ENCODE measurements at places on chromosomes 1 and 21. TPM values are rescaled to one million over a fixed set of nuclear protein-coding genes. Genes with fewer than 3 reads are reported as not detected.

DNA sequence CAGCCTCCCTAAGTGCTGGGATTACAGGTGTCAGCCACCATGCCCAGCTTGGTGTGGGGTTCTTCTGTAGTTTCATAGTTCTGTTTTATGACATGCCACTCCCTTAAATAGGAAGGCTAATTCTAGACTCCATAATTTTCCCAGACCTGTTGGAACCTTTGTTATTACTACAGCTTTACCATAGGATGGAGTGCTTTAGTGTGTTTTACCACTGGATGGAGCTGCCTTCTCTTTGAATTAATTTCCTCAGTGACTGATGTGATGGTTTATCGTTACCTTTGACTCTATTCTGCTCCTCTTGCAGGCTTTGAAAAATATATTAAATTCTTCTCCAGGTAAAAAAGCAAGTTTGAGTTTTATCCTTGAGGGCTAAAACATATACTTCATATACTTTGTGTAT, 84.6 kb upstream of the NEK7 start:
- no peak for DNase-seq

GRCh38 chr1:6500544-6501278, 9.2 kb upstream of the PLEKHG5 start:
- no peak for DNase-seq

DNA sequence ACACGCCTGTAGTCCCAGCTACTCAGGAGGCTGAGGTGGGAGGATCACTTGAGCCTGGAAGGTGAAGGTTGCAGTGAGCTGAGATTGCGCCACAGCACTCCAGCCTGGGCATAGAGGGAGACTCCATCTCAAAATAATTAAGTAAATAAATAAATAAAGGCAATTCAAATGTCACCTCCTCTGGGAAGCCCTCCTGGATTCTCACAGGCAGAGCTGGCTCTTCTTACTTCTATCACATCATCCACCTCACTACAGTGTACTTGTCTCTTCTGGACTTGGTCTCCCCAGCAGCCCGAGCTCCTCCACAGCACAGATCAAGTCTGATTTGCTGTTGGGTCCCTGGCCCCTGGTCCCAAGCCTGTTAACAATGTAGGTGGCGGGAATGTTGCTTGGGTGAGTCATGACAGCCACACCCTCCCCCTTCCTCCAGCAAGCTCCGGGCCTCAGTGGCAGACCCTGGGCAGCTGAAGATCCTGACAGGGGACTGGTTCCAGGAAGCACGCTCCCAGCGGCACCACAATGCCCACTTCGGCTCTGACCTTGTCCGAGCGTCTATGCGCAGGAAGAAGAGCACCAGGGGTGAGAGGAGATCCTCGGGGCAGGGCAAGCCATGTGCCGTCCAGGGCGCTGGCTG, 5.3 kb downstream of the SYTL1 start:
- no peak for DNase-seq

DNA sequence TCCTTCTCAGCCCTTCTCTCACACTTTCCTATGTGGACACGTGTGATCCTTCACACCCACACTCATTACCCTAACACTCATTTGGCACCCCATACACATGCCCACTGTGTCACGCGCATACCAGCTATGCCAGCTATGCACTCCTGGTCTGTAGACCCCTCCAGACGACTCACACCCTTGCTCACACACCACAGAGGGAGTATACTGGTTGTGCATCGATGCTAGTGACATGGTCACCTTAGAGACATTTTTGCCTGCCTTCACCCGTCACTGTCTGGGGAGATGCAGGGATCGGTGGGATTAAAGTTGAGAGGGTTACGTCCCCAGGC, 8.3 kb upstream of the PPM1J start:
- no peak for DNase-seq

- DNase-seq, result no peak
These were observed 12.0 kb downstream of the SETD4 start for GRCh38 chr21:36048357-36048756.

DNA sequence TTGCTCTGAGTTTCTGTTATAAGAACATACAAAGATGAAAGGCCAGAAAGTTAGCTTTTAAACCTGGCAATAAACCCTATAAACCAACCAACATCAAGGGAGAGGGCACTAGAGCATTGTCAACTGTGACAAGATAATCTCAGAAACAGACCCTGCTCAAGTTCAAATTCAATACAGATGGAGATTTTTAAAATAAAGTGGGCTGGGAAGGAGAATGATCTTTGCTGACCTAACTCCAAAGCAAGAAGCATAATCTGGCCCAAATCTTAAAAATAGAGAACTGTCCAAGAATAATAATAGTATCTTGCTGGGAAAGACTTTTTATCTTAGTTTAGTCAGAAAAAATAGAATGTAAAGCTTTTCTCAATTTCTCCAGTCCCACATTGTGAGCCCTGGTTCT, 485.5 kb downstream of the DISC1 start:
- no peak for DNase-seq

DNA sequence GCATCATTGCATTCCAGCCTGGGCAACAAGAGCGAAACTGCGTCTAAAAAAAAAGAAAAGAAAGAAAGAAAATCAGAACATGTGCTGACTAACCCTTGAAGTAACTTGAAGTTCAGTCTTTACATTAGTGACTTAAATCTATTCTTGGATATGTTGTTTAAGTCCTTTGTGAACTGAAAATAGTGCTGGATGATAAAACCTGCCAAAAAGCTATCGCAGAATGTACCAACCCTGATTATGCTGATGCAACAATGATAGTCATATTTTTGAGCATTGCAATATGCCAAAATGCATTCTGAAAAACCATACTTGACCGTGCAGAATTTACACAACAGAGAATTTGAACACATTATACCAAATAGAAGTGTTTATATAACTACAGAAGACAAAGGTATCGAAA, 30.7 kb downstream of the SHISAL2A start:
- DNase-seq, result no peak

TTLL7 gene
- 2.3 TPM for total RNA-seq

RIMS3 gene
- 6.9 TPM for total RNA-seq

C4BPA gene
- not detected for total RNA-seq

NT5C1A gene
- total RNA-seq, result not detected

FAAH gene
- total RNA-seq, result 6.9 TPM

OLIG2 gene
- not detected for total RNA-seq
